ENCODE measurements at places on chromosomes 7 and 10.

DNA sequence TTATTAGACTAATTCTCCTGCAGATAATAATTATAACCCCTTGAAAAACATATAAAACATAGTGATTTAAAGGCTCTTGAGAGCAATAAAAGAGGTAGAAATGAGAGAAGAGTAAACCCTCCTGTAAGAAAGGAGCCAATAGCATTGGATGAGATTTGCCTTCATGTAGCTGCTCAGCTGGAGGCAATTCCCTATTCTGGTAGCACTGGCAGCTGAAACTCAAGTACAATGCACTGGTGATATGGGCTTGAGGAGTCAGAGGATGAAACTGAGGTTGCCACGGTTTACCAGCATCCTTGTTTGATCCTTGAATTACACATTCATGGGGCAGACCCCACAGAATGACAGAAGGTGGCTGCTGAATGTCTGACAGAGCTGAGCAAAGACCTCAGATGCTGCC is 76.4 kb downstream of the CTTNBP2 start:
- DNase-seq: no peak

DNA sequence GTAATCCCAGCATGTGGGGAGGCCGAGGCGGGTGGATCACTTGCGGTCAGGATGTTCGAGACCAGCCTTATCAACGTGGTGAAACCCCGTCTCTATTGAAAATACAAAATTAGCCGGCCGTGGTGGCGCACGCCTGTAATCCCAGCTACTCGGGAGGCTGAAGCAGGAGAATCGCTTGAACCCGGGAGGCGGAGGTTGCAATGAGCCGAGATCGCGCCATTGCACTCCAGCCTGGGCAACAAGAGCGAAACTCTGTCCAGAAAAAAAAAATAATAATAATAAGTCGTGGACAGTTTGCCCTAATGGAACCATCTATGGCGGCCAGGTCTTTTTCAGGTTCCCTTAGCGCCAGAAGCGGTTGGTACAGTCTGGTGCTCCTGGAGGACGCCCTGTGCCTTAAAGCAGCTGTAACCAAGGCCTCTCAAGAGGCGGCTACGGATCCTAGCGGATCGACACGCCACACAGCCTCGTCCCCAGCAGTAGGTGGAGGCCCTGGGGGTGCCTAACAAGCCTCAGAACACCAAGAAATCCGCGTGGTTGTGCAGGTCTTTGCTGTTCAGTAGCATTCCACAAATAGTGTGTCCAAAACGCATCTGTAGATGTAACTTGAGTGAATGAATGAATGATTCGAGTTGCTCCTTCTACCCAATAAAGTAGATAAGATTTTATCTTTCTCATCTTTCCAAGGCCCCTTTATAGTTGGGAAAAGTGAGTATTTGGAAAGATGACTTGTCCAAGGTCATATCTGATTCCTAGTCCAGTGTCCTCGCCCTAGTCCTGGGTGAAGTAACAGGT is 982 bp downstream of the PGAM1 start:
- DNase-seq: no peak

DNA sequence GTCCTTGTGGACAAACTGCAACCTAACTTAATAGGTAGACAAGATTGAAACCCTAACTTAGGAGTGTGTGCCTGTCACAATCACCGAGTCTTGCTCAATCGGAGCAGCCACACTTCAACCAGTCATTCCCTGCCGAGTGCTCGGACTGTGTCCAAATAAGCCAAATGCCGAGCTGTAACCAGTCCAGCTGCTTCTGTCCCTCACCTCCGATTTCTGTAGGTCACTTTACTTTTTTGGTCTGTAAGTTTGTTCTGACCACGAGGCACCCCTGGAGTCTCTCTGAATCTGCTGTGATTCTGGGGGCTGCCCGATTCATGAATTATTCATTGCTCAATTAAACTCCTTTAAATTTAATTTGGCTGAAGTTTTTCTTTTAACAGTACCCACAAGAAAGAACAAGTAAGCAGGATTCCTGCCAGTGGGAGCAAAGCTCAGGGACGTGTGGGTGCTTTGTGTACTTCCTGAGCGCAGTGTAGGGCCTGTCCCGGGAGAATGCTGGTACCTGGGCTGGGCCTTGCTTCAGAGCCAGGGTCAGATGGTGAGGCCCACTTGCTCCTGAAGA is 140.1 kb downstream of the ACTR3B start:
- no peak for DNase-seq

GRCh38 chr10:79129361-79129997 is 60.7 kb downstream of the ZMIZ1 start:
- no peak for DNase-seq

- no peak for DNase-seq
These were observed 1.7 kb downstream of the IGF2BP3 start for GRCh38 chr7:23468526-23469149.

DNA sequence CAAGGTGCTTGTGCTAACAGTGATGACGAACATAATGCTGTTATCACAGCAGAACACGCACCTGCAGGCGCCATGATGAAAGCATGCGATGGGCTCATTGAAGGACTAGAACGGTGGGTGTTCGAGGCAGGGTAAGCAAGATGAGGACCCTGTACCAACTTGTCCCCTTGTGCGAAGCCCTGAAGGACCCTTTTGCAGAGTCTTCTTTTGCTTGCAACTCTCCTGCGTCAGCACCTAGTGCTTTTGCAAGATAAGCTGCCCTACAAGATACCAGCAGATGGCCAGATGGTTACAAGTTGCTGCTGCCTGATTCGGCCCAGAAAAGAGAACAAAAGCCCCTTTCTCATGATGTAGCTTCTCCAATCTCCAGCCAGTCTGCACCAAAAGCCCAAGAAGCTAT is 4.2 kb upstream of the IL15RA start:
- DNase-seq: no peak

GRCh38 chr10:100006243-100006886 is 3.4 kb downstream of the DNMBP start:
- DNase-seq: no peak

- DNase-seq: no peak
These were observed 93.1 kb downstream of the OAT start for GRCh38 chr10:124325633-124325914.

DNA sequence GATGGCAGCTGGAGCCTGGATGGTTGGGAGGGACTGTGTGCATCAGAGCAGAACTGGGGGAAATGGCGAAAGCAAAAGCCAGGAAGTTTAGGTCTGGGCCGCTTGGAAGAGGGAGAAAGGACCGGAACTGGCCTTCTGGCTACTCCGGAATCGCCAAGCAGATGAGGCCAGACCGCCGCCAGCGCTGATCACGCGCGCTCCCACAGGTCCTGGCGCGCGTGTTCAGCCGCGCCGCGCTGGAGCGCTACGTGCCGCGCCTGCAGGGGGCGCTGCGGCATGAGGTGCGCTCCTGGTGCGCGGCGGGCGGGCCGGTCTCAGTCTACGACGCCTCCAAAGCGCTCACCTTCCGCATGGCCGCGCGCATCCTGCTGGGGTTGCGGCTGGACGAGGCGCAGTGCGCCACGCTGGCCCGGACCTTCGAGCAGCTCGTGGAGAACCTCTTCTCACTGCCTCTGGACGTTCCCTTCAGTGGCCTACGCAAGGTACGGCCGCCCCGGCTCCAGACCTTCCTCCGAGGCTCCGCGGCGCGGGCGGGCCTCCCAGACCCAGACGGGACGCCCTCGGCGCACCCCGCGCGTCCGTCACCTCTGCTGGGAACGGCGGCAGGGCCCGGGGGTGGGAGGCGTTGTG is 2.0 kb downstream of the CYP26C1 start:
- DNase-seq: no peak

DNA sequence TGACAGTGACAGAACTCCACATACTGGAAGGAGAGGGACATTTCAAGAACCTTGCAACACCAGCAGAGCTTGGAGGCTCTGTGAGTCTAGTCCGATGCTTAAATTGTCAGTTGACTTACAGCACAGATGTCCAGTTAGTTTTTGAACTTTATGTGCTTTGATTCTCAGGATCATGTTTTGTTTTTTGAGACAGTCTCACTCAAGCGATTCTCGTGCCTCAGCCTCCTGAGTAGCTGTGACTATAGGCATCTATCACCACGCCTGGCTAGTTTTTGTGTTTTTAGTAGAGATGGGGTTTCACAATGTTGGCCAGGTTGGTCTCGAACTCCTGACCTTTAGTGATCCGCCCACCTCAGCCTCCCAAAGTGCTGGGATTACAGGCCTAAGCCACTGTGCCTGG is 31.8 kb upstream of the STEAP4 start:
- DNase-seq: no peak

GRCh38 chr10:116815641-116816415 is 33.5 kb upstream of the ENO4 start:
- DNase-seq: no peak

- no peak for DNase-seq
These were observed 48.2 kb downstream of the ZNRF2 start for GRCh38 chr7:30332549-30332948.

DNA sequence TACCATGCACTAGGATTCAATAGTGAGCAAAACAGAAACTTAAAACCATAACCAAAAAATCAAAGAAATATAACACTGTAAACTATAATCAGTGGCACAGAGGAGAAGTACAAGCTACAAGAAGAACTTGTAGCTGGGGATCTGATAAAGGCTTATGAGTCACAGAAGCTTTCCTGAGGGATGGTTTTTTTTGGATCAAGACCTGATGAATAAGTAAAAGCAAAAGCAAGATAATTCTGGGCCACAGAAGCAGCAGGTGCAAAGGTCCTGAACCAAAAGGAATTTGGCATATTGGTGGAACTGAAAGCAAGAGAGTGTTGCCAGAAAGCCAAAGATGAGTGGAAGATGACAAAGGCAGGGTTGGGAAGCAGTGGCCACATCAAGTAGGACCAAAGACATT is 37.4 kb upstream of the BET1 start:
- DNase-seq: no peak

DNA sequence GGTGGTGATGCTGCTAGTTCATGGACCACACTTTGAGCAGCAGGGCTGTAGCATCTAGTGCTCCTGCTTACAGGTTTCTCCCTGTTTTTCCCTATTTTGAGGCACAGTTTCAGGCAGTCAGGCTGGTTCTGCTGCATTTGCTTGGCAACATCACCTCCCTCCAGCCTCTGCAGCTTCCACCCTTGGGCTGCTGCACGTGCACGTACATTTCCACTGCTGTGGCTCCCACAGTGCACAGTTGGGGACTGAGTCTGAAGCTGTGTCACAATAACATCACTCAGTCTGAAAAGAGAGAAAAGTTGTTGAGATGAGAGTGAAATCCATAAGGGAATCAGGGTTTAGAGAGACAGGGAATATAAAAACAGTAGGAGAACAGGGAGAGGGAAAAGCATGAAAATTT is 230.7 kb upstream of the FZD1 start:
- DNase-seq: no peak

GRCh38 chr10:127866276-127867013 is 26.3 kb downstream of the CLRN3 start:
- no peak for DNase-seq

DNA sequence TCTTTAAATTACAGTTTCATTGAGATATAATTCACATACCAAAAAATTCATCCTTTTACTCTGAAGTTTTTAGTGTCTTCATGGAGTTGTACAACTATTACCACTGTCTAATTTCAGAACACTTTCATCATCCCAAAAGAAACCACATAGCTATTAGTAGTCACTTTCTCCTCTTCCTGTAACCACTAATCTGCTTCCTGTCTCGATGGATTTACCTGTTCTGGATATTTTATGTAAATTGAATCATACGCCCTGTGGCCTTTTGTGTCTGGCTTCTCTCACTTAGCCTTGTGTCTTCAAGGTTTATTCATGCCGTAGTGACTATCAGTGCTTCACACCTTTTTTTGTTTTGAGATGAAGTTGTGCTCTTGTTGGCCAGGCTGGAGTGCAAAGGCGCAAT is 135.5 kb downstream of the DOCK1 start:
- no peak for DNase-seq

GRCh38 chr10:72158176-72158575 is 57.6 kb upstream of the ANAPC16 start:
- no peak for DNase-seq

DNA sequence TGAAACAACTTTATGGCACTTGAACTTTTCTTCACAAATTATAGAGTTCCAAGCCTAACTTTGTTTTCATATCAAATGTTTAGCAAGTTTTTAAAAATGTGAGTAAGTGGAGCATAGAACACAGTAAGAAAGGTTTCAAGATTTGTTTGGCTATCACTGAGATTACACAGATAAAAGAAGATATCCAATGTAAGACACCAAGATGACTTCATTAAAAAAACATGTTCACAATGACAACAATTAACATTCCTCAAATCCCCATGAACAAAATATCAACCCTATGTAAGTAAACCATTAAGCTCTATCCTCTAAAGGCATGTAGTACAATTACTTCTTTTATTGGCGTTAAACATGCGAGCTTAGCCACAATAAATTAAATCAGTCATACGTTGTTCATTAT is 129.7 kb downstream of the RELN start:
- DNase-seq: no peak

DNA sequence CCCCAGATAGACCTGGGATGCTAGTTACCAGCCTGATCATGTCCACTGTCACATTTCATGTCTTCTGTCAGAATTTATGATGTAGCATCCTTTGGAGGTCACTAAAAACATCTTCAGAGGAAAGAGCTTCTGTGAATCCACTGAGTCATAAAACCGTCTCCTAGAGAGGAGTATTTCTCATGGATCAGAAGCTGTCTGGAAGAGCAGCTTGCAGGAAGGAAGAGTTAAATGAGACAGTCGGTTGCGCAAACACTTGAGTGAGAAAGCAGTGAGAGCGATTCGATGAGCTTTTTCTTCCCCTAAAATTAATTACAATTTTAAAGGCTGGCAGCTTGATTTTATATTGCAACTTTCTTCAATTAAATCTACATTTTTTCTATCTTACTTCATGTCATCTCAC is 47.2 kb upstream of the WDR11 start:
- DNase-seq: no peak

DNA sequence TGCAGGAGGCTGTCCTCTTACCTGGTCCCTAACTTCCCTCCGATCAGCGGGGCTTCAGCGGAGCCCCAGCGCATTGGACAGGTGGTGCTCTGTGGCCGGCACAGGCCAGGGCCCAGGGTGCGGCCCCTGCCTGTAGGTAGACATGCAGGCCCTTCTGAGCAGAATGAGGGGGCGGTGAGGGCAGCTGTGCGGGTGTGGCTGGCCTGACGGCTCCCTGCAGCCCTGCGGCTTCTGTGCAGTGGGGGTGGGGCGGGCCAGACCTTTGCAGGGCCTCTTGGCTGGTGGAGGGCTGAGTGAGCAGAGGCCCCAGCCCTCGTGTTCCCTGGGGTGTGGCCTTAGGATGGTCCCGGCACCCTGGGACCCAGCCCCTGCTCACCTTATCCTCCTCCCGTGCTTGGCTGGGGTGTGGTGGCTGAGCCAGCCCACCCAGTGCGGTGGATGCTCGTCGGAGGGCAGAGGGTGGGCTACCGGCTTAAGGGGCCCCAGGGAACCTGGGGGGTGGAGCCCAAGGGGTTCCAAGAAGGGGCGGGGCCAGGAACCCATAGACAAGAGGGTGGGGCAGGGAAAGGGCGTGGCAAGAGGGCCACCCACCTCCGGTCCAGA is 175.2 kb upstream of the TNRC18 start:
- DNase-seq: no peak
